ENCODE measurements at places on chromosomes 11 and 22.

DNA sequence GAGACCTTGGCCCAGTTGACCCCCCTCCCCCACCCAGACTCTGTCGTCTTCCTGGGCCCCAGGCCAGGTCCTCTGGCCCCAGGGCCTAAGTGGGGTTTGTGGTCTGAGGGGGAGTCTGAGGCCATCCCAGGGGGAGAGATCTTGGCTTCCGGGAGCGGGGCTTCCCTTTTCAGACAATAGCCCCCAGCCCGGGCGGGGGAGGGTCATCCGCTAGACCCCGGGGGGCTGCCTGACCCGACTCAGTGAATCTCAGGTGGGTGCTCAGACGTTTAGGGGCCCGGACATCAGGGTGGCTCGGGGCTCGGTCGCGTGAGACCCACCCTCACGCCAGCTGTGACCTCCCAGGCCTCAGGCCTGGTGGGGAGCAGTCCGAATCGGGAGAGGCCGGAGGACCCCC lies 609 bp downstream of the MAPK11 start:
- no peak for DNase-seq

DNA sequence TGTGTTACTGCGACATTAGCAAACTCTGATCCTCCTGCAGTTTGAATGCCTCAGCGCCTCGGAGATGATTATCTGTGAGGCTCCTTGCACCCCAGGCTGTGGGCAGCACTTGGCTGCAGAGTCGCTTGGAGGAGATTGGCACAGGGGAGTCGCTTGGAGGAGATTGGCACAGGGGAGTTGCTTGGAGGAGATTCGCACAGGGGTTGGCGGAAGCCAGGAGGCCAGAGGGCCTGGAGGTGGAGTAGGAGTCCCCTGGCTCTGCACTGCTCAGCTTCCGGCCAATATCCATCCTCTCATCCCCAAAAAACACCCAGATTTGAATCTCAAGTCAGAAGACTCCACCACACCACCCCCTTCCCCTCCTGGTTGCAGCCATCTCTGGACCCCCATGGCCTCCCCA lies 192.6 kb upstream of the NECTIN1 start:
- no peak for DNase-seq

DNA sequence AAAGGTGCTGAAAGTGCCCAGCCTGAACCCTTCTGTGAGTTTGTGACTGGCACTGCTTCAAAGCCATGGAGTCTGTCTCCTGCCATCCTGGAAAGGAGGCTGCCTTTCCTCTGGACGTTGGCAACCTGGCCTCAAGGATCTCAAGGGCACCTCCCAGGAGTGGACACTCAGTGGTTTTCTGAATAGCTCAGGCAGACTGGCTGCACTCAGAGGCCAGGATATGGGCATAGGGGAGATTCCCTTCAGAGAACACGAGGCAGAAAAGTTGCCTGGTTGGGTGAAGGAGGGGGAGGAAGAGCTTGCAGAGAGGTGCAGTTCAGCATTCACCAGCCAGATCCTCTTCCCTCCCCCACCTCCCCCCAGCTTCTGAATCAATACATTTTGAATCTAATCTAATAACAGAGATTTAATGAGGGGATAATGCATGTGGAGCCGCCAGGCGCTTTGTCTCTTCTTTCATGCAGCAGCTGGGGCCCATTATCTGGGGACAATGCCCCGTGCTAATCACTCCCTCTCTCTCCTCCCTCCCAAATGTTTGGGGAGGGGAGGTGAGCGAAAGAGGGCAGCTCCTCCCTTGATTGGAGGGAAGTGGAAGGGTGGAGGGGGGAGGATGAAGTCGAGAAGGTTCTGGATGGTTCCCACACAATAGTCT lies 17.7 kb downstream of the HTR3A start:
- DNase-seq: no peak

- no peak for DNase-seq
Measured at GRCh38 chr22:34622602-34623001, 443.4 kb upstream of the ISX start.

GRCh38 chr11:29282088-29282487 lies 734.7 kb downstream of the KCNA4 start:
- DNase-seq: no peak

DNA sequence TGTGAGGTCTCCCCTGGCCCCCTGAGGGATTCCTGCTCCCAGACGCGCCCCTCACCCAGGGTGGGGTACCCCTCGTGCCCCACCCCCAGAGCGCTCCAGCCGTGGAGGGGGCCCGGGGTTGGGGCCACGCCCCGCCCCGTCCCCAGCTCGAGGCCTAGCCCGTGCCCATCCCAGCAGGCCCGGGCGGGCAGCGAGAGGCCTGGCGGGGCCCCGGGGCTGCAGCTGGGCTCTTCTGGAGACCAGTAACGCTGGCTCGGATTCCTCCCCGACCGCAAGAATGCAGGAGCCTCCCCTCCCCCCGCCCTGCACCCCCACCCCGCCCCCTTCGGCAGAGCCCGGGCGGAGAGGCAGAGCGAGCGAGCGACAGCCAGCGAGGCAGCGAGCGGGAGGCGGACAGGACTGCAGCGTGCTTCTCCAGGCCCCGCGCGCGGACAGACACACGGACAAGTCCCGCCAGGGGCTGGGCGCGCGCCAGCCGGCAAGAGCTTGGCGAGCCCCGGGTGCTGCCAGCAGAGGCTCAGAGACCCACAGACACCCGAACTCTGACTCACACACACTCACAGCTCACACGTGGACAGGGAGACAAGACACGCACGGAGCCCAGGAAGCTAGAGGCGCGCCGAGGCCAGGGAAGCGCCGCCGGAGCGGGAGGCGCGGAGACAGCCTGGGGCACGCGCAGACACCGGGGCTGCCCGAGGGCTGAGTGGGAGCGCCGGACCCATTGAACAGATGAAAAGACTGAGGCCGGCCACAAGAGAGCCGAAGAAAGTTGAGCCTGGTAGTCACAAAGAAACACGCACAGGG lies 15.2 kb downstream of the BCL9L start:
- DNase-seq: no peak

GRCh38 chr11:9176550-9176949 lies 85.2 kb upstream of the SCUBE2 start:
- DNase-seq: no peak

Measured in activated CD4-positive, CD25-positive, alpha-beta regulatory T cell (primary cell).